ENCODE measurements at places on chromosomes 7 and 10. TPM values are rescaled to one million over a fixed set of nuclear protein-coding genes. Genes with fewer than 3 reads are reported as not detected.

DNA sequence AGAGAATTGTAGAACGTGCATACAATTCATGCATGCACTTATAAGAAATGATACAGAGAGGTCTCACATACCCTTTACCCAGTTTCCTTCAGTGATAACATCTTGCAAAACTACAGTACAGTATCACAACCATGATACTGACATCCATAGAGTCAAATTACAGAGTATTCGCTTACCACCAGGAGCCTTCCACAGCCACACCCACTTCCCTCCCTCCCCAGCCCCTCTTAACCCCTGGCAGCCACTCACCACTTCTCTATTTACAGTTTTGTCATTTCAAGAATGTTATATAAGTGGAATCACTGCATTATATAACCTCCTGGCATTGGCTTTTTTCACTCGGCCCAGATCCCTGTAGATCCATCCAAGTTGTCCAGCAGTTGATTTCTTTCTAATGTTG is 143.8 kb downstream of the ZNF248 start:
- peak; percentile 45 for DNase-seq

DNA sequence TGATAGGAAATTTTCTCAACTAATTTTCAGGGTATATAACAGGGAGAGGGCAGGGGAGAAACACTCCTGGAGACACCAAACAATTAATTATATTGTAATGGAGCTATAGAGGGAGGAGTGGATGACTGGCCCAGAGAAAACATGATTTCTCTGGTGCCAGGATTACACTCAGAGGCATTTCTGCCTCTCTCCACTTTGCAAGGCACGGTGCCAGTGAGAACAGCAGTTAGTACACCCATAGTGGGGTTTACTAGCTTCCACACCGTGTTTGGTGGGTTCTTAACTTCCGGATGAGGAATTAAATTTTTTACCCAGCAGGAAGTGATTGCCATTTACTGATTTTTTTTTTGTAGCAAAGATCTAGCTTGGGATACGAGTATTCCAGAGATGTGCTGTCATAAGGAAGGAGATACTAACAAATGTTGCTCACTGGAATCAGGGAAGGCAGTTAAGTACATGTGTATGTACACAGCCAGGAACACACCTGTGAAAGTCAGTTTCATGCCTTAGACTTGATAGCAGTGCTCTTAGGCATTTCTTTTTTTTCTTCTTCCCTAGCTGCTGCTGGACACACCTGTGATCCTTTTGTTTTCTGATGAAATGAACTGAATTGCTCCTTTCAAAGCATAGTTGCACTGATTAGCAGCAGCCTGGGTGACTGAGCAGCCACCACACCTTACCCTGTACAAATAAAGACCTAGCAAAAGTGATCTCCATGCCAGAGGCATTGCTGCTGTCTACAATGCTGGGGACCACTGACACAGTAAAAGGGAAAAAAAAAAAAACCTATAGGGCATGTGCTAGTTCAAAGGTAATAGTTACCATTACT is 58.1 kb downstream of the POLL start:
- no peak for DNase-seq

DNA sequence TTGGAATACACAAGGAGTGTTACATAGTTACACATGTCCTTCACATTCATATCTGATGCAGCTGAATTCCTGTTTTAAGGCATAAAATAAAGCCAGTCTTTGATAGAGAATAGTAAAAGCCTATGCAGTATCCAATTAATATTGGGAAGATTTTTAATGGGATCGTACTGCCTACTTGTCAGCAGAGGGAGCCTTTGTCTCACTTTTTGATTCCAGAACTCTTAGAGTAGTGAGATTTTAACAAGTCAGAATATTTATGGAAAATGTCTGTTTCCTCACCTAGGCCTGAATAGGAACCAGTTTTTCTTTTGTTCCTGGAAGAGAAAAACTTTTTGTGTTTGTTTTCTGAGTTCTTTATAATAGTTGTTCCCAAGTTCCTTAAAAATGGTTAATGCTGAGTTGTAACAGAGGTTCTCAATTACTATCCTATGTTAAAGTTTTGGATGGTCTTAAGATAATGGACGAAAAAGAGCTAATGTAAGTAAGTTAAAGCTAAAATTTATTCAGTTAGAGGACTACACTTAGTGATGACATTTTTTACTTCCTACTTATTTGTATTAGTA is 114.0 kb downstream of the BBS9 start:
- DNase-seq = no peak

DNA sequence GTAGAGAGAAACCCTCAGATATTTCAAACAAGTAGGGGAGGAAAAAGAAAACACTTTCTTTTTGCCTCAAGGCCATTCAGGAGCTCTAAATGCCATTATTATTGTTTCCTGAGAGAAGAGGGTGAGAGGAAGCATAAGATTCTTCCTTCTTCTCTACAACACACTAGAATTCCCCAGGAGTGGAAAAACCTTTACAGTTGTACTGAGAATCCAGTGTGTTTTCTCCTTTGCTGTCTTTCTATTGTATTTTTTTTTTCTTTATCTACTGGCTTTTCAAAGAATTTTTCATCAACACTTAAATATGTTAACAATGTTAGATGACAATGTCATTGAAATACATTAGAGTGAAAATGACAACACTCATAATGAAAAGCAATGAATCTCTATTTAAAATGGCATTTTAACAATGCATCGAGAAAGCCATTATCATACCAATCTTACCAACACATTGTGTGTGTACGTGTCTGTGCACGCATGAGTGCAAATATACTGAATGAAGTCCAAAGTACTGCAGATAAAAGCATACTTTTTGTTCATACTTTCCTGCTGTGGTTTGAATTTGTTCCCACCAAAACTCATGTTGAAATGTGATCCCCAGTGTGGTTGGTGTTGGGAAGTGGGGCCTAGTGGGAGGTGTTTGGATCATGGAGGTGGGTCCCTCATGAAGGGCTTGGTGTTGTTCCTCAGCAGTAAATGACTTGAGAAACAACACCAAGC is 24.2 kb upstream of the MACC1 start:
- DNase-seq = peak; percentile 66

DNA sequence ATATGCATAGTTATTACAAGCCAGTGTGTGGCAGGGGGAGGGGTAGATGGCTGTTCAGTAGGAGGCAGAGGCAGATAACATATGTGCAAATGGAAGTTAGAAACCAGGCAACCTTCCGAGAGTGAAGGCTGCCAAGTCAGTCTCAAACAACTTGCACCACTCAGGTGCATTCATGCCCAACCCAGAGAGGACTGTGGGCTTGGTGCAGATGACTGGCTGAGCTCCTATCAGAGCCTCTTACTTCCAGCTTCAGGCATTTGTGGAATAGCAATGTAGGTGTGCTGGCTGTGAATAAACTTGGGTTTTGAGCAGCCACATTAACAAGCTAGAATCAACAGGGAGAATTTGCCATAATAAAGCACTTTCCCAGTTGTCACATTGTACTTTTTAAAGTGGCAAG is 789.8 kb downstream of the PHTF2 start:
- DNase-seq = no peak

DNA sequence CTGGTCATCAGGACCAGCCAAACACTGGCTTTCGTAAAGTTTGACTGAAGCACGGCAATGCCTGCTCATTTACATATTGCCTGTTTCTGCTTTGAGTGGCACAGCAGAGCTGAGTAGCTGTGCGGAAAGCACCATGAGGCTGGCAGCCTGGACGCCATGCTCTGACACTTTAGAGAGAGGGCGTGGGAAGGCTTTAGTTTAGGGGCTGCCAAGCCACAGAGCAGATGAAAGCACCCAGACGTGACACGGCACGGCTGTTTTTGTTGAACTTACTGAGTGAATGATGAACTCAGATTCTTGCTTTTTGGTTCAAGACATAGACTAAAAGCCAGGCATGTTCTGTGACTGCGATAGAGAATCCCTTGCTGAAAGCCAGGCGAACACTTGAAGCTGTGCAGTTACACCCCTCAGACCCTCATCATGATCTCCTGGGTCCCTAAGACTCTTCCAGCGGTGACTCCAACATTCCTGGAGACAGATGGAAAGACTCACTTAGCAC is 182.1 kb downstream of the ZMYND11 start:
- DNase-seq = no peak

DNA sequence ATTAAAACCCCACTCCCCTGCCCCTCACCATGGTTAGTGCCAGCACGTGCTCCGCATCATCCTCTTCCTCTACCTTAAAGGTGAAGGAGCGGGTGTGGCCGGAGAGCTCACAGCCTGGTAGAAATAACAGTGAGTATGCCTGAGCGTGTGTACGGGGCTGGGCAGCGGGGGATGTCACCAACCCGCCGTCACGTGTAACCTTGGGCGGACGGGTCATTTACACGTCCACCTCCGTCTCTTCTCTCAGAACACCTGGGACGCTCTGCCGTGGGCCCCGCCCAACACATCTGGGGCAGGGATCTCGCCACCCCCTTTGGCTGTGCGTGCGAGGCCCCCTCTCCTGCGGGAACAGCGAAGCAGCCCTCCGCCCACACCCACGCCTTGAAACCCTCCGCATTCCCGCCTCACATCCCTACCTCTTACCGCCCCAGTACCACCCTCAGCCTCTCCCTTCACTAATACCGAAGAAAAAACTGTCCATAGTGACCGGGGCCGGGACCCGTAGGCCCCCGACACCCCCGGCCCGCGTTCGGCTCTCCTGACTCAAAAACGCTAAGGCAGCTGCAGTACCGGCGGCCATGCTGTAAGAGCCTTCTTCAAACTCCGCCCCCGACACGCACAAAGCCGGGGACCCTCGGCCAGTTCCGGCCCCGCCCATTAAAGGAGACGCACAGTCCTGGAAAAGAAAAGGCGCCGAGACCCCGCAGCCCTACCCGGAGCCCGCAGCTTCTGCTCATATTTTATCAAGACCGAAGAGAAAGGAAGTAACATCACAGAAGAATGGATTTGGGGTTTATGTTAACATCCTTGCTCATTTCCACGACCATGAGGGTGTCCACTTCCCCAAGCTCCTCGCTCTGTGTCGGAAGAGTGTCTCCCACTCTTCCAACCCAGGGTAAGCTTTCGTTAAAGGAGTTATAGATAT is at the start of gene NPM3:
TSS of gene NPM3 (minus strand) at position 636 of the 925 bp plus-strand sequence. CDS start at position 580, 56 bp downstream.
- peak; percentile 88 for DNase-seq

ZNHIT1 gene
- 42.4 TPM for total RNA-seq

SYT15 gene
- total RNA-seq = not detected

TLL2 gene
- not detected for total RNA-seq

SVOPL gene
- total RNA-seq = not detected

TRIM73 gene
- not detected for total RNA-seq
